Epithelial cell of proximal tubule (primary cell): ENCODE measurements at places on chromosomes 6 and 20.

GRCh38 chr6:110233770-110234374, 53.6 kb downstream of the CDC40 start:
- DNase-seq, result no peak

DNA sequence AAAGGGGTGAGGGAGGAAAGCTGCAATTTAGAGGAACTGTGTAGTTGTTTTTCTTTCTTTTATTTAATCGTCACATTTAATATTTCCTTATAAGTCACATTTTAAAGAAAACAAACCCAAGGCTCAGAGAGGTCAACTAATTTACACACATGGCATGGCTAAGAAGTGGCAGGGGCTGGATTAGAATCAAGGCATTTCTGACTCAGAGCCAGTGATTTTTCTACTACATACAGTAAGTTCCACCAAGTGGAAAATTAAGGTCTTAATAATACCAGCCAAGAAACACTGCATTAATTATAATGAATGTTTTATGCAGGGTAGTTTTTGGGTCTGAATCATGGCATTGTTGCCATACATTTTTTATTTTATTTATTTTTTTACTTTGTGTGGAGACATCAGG, 607.7 kb upstream of the CITED2 start:
- DNase-seq, result no peak

DNA sequence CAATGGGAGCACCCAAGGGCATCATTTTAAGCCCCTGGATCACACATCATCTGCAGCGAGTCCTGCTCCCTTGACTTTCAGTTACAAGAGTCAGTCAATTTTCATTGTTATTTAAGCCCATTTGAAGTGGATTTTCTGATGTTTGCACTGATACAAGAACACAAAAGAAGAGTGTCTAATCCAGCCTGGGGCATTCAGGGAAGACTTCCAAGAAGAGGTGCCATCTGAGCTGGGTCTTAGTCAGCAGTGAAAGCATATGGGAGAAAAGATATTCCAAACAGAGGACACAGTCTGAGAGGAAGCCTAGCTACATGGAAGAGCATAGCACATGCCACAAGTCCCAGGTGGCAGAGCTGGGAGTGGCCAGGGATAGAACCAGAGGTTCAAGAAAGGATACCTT, 10.4 kb upstream of the FOXP4 start:
- DNase-seq, result no peak

DNA sequence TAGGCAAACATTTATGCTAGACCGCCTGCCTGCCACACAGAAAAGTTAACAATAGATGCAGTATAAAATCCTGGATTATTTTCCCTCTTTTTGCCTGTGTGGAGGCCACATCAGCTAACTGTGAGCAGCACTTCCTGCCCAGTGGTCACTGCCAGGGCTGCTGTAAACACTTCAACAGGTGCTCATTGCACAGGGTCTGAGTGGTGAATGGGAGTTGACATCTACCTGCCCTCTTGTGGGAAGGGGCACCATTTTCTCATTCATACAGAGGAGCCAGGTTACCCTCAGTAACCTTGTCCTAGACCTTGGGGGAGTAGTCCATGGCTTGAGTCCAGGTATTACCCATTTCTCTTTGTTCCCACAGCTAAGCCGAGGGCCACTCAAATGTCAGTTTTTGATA, 235.3 kb downstream of the TMEM242 start:
- no peak for DNase-seq

GRCh38 chr20:18388860-18389259, 78.0 kb downstream of the DZANK1 start:
- peak; percentile 48 for DNase-seq

DNA sequence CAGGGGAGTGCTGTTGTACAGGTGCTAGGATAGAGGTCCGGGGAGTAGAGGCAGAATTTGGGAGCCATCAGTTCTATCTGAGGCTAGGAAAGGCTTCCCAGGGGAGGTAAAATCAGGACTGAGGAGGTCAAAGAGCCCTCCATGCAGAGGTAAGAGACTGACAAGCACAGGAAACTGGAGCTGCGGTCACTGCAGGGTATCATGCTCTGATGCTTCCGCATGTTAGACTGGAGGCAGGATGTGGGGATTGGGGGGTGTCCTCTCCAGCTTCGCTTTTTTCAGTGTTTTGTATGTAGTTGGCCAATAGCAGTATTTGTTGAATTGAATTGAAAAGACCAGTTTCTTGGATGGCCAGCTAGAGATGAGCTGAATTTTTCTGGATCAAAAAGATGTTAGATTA, 87.8 kb downstream of the SLC22A3 start:
- no peak for DNase-seq

- no peak for DNase-seq
Observed at GRCh38 chr6:83860359-83860755, 868 bp downstream of the CYB5R4 start.

DNA sequence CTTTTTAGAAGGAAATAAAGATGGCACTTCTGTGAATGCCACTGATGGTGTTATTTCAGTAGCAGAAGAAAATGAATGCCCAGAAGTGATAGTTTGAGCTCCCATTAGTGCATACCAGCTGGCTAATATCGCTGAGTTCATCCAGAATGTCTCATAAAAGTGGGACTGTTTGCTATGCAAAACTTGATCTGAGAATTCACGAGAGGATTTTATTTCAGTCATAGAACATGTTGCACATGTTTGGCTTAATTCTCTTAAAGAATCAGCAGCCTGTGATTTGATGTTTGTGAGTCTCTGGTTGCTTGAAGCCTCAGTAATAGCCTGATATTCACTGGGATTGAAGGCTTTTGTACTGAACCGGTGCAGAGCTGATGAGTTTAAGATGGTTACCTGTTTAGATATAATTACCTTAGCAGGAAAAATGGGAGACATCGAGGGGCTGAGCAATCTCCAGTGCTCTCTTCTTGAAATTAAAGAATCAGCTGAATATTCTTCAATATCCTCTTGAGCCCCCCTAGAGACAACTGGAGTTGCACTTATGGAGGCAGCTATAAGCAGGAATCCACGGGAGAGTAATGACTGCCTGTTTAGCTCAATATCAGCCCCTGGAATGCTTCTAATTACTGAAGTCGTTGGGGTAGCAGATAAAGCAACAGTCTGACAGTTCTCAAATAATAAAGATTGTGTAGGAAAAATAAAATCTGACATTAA, 955.5 kb downstream of the PHF3 start:
- DNase-seq, result no peak

DNA sequence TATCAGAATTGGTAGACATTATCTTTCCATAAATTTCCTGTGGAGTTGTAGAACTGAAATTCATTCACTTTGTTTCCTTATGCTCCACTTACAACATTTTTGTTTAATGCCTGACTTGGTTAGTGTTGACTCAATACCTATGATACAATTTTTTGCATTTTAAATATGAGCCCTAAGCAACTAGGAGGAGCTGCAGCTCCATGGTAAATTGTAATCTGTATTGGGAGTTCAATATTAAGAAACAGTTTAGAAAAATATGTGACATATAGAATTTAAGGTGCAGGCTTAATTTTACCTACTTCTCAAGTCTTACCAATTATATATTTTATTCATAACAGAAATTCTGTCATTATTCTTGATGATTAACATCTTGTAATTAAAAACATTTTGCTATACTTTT, 868.3 kb downstream of the EYS start:
- DNase-seq, result no peak

GRCh38 chr20:44572551-44573500, 9.6 kb upstream of the PKIG start:
- DNase-seq, result peak; percentile 69

- no peak for DNase-seq
Observed at GRCh38 chr6:2632368-2632767, 118.4 kb downstream of the MYLK4 start.

DNA sequence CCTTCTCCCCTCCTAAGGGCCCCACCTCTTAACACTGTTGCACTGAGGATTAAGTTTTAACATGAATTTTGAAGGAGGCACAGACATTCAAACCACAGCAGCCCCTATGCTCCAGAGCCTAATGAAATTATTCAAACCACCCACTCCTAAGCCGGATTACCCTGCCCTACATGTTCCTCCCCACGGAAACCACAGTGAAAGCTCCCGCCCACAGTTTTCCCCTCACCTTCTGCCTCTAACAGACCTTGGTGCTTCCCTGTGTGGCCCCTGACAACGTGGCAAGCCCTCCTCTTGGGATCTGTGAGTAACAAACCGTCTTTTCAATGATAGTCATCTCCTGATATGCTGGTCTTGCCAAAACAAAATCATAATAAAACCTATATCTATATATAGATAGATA, 74.8 kb downstream of the RIN2 start:
- DNase-seq, result no peak

GRCh38 chr20:34165018-34165619, 53.1 kb upstream of the EIF2S2 start:
- no peak for DNase-seq

DNA sequence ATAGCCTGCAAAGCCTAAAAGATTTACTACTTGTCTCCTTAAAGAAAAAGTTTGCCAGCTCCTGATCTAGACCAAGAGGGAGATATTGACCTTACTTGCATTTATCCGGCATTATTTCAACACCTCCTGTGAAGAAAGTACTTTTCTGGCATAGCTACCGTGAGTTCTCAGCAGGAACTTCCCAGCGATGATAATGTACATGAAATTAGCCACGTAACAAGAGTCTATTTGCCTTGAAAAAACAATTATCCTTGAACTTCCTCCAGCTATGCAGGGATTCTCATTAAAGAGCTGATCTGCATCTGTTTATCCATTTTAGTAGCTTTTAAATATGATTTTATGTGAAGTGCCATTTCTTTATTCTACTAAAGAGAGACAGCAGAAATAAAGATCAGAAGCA, 41.7 kb downstream of the ALDH5A1 start:
- DNase-seq, result no peak

DNA sequence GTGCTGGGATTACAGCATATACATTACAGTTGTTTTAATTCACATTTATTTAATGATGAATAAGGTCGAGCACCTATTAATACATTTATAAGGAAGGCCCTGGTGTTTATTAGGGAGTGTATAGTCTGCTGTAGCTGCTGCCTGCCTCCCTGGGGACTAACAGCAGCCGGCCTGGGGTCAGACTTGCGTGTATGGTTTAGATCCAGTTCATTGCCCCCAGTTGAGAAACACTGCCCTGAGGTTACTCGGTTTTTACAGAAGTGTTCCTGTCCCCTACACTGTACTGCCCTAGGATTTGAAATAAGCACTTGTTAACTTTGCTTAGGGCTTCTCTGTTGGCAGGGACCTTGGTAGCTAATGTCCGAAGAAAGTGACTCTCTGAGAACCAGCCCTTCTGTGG, 4.0 kb downstream of the TTPAL start:
- DNase-seq, result no peak

DNA sequence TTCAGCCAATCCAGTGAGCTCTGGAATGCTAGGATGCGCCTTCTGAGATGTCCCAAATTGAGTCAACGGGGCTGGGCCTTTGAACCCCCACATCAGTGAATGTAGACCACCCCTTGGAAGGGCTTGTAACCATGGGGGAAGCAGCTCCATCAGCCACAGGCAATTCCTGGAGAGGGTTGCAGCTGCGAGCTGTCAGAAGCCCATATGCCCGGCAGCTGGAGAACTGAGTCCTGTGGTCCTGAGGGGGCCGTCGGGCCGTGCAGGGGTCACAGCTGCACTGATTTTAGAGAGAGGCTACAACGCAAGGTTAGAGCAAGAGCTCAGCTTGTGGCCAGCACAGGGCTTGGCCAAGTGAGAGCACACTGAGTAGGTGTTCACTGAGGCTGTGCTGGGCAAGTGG, 121.3 kb downstream of the TOX2 start:
- no peak for DNase-seq

DNA sequence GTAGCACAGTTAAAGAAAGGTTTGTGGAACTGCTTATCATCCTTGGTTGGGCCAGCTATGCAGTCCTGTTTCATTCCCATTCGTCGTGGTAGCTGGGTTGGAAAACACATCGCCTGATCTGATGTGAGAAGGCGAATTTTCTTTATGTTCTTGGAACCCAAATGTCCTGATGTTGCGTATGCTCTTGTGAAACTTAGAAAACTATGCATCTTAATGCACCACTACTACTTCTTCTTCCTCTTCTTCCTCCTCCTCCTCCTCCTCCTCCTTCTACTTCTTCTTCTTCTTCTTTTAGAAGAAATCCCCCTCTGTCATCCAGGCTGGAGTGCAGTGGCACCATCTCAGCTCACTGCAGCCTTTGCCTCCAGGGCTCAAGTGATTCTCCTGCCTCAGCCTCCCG, 381.6 kb downstream of the UTRN start:
- no peak for DNase-seq

GRCh38 chr20:5751856-5752255, 1.7 kb downstream of the SHLD1 start:
- no peak for DNase-seq

GRCh38 chr20:57671662-57672061, 38.2 kb downstream of the PMEPA1 start:
- no peak for DNase-seq

GRCh38 chr6:84309336-84309735, 81.9 kb upstream of the CEP162 start:
- no peak for DNase-seq

DNA sequence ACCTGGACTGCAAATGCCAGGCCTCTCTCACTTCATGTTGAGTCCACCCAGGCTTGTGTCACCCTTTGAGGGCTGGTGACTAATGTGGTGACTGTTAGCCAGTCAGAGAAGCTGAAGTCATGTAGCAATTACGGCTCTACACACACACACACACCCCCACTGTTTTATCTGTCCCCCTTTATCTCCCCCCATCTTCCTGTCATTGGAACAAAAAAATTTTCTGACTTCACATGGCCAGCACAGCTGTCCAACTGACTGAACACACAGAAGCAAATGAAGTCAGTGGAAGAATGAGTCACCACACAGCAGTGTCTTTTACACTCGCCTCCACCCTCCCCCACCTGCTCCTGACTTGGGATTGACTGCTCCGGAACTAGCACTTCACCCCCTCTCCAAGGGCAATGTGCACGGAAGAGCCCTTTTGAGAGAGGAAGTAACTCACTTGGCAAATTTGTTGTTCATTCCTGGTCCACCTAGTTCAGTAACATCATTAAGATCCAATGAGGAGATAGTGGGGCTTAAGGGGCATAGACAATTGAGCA, 198.0 kb downstream of the RNF144B start:
- peak; percentile 63 for DNase-seq

DNA sequence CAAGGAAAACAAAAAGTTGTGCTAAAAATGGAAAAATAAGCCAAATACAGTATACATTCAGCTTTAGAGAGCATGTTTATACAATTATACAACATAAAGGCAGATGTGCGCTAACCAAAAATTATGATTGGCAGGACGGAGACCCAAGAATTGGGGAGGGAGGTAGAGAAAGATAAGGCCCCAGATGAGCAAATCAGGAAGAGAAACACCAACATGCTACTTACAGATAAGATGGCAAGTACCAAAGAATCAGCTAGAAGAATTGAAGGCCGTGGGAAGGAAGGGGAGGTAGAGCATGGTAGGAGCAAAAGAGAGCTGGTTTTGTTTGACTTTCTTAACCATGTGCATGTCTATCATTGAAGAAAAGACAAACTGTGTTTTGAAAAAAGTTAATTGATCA, 45.4 kb downstream of the PRND start:
- no peak for DNase-seq

GRCh38 chr20:47740121-47740861, 45.0 kb downstream of the SULF2 start:
- DNase-seq, result no peak

- DNase-seq, result no peak
Observed at GRCh38 chr6:89302936-89303335, 12.2 kb downstream of the GABRR2 start.

GRCh38 chr20:5512694-5513093, 195.9 kb upstream of the PROKR2 start:
- DNase-seq, result no peak
